Bone marrow (tissue), 2 donors: ENCODE measurements at places on chromosomes 1 and 21.
A peak's percentile ranks its signal among the peaks of the same experiment; 100 is the strongest.

DNA sequence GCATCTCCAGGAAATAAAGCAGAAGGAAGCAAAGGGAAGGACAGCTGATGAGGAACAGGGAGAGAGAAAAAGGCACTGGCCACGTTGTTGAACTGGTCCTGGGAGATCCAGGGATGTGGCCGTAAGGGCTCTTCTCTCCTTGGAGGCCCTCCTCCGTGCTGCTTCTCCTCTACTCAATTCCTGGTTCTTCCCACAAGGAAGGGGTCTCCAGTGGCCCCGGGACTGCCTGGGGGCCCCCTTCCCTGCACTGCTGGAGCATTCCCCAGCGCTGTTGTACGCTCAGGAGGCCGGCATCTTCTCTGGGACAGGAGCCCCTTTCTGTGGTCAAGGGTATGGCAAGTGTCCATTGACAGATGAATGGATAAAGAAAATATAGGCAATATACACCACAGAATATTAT lies 88.5 kb upstream of the TLR5 start:
- DNase-seq = no peak

DNA sequence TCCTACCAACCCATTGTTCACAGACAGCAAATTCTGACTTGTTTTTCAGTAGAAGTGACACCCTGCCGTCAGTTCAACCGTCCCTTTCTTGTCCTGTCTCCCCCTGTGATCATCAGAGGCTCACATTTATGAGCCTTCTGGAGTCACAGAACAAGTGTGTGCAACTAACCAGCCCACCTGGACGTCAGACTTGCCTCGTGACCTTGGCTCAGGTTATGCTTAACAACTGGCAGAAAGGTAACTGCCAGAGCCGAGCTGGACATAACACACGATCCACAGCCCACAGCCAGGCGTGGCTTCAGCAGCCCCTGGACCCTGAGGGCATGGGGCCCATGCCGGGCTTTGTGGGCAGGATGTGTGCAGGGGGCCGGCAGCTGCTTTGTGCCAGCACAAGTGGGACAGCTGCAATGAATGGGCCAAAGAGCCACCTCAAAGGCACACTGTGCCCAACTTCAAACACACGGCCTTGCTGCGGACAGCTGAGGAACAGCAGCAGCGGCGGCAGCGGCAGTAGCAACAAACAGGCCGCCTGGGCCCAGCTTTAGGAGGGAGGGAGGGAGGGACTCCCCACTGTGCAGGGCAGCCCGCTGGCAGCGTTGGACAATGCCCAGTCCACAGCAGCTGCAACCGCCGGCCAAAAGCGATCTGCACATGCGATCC lies 103.9 kb downstream of the ZBTB18 start:
- DNase-seq = no peak

- no peak for DNase-seq
Observed at GRCh38 chr1:84835169-84835568, 57.8 kb downstream of the LPAR3 start.

GRCh38 chr21:16775076-16775475 lies 737.8 kb upstream of the CXADR start:
- DNase-seq = no peak

GRCh38 chr1:214816603-214817002 lies 213.6 kb downstream of the CENPF start:
- DNase-seq = no peak

DNA sequence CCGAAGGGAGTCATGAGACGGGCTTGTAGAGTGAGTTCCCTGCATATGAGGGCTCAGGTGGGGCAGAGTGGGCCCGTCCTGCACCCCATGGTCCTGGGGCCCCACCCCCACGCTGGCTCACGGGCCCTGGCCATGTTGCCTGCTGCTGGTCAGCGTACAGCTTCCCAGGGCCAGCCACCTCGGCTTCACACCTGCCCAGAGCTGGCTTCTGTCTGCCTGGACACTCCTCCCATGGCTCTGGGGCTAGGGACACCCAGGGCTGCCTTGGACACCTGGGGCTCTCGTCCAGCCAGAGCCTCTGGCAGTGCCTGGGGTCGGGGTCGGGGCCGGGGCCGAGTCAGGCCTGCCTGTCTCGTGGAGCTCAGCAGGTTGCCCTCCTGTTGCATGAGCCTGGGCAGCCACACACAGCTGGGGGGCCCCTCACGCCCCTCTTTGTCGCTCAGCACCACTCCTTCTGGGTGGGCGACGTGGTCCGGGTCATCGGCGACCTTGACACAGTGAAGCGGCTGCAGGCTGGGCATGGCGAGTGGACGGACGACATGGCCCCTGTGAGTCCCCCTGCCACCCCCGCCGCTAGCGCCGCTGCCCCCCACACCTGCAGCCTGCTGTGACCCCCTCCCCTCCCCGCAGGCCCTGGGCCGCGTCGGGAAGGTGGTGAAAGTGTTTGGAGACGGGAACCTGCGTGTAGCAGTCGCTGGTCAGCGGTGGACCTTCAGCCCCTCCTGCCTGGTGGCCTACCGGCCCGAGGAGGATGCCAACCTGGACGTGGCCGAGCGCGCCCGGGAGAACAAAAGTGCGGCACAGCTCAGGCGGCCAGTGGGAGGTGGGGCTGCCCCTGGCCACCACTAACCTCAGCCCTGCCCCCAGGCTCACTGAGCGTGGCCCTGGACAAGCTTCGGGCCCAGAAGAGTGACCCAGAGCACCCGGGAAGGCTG lies 5.5 kb upstream of the MMP23B start:
- no peak for DNase-seq

DNA sequence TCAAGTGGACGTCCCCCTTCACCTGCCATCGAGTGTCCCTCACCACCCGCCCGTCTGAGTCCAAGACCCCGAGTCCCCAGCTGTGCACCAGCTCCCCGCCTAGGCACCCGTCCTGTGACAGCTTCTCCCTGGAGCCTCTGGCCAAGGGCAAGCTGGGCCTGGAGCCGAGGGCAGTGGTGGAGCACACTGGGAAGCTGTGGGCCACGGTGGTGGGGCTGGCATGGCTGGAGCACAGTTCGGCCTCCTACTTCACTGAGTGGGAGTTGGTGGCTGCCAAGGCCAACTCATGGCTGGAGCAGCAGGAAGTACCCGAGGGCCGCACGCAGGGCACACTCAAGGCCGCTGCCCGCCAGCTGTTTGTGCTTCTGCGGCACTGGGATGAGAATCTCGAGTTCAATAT lies 63.2 kb downstream of the VWA5B1 start:
- no peak for DNase-seq

DNA sequence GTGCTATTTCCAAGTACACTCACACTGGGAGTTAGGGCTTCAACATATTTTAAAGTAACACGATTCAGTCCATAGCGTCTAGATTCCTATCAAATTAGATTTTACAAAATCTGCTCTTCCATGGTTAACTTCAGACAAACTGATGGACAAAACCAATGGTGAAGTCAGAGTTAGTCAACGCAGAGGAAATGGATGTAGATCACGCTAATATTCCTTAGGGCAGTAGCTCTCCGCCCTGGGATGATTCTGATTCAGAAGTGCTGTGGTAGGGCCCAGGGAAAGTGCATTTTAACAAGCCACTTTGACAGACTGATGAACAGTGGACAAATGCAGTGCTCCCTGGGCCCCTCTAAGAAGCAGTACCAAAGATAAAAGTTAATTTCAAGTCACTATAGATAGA lies 83.2 kb downstream of the HIVEP3 start:
- no peak for DNase-seq

DNA sequence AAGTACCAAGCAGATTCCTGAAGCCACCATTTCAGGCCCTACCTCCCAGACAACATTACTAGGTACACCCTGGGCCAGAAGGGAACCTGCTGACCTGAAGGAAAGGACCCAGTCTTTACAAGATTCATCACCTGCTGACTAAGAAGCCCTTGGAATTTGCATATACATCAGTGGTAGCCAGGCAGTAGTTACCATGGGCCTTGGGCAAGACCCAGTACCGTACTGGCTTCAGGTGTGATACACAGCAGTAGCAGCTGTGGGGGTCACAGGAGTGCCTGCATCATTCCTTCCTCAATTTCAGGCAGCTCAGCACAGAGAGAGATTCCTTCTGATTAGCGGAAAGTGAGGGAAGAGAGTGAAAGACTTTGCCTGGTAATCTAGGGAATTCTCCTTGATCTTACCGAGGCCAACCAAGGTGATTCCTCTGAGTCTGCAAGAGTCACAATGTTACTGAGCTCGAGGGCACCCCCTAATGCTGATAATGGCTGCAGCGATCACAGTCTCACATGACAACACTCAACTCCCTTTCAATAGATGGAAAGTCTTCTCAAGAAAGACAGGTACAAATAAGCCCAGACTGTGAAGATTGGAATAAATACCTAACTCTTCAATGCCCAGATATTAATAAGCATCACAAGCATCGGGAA lies 22.0 kb upstream of the UHMK1 start:
- no peak for DNase-seq

GRCh38 chr1:71766748-71767147 lies 515.6 kb downstream of the NEGR1 start:
- no peak for DNase-seq

DNA sequence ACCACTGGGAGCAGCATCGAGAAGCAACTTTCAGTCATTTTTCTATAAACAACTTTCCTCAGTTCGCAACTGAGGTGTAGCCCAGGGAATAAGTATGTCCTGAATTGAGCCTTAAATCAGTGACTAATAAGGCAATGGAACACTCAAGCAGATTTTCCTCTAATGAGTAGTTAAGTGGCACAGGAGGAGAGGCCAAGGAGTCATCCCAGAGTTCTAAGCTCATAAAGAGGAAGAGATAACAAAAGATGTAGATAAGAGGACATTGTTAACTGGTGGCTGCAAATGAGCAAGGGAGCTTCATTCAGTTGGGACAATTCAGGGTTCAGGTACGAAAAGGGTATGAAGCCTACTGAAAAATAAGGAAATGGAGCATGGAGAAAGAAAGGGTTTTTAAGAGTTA lies 64.5 kb downstream of the LRRC40 start:
- DNase-seq = no peak

DNA sequence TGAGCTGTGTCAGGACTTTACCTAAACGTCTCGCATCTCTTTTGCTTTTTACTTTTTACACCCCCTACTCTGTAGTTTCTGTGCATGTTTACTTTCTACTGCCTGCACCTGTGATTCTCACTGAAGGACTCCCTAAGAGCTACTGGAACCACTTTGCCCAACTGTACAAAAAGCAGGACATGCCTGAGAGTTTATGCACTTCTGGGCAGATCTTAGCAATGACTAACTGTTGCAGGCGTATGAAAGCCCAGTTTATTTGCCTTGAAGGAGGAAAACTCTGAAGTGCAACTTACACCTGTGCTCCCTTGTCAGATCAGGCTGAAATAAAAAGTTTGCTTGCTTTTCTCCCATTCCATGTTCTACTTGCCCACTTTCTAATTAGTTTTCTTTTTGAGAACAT lies 467.0 kb upstream of the USP24 start:
- no peak for DNase-seq

DNA sequence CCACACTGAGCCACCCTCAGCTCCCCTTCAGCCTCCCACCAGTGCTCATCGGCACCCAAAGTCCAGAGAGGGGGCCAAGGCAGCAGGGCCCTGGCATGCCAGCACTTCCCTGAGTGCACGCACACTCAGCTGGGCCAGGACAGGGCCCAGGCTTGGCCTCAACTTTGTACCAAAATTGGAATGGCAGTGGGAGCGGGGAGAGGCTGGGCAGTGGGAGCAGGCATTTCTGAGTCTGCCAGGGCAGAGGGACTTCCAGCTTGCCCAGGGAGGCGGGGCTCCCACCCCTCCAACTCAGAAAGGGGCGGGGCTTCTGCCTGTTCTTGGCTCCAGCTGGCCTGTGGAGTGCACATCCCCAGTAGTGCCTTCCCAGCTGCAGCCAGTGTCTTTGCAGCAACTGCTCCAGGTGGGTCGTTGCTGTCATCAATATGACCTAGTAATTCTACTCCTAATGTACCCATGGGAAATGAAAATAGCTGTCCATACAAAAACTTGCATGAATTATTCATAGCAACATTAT lies 10.3 kb upstream of the SNX7 start:
- no peak for DNase-seq

DNA sequence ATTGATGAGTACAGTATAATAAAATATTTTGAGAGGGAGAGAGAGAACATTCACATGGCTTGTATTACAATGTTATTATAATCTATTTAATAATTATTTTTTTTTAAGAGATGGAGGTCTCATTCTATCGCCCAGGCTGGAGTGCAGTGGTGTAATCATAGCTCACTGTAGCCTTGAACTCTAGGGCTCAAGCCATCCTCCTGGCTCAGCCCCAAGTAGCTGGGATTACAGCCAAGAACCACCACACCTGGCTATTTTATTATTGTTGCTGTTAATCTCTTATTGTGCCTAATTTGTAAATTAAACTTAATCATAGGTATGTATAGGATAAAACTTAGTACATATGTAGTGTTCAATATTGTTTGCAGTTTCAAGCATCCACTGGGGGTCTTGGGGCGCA lies 57.8 kb downstream of the HS2ST1 start:
- DNase-seq = no peak

- no peak for DNase-seq
Observed at GRCh38 chr21:41499920-41500319, 8.0 kb downstream of the TMPRSS2 start.

- peak; percentile 100 for DNase-seq
Observed at GRCh38 chr1:2133039-2133878, 61.3 kb downstream of the FAAP20 start.

DNA sequence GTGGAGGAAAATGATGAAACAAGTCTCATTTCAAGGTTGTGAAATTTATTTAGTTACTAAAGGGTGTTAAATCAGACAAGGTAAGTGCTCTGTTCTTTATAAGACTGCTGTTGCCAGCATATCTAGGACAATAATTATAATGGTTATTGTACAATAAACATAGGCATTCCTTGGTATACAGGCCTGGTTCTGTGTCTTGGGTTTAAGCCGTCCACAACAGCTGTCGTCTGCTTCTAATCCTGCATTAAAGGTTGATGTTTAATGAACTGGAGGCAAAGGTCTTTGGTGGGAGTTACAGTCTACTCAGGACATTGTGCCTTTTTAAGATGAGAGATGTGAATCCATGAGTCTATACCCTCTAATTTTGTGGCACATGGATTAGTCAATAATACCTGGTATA lies 23.4 kb upstream of the FMO4 start:
- DNase-seq = no peak

DNA sequence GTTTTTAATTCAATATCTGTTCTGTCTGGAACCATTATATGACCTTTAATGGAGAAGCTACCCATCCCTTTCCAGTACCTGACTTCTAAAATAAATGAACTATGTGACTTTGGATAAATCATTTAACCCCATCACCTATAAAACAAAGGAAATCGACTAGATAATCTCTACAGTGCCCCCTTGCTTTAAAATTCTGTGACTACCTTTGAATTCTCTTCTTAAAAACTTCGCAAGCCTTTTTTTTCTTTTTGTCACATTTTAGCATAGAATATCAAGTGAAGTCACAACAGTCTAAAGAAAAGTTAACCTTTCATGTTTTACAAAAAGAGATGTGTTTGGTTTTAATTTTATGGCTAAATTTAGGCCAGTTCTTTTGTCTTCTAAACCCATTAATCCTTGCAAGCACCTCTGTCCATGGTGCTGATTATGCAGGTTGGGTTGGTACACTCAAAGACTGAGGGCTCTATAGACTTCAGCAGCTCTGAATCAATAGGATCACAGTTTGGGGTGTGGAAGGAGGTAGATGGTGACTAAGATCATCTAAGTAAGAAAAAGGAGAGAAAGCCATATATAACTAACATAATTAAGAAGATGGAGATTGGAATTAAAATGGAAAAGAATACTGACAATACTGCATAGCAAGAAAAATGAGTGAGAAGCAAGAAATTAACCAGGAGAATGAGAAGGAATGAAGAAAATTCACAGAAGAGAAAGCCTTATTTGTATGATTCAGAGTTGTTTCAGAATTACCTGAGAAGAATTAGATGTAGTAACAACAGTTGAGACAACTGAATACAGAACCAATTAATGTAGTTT lies 59.2 kb downstream of the TBX15 start:
- no peak for DNase-seq

- no peak for DNase-seq
Observed at GRCh38 chr1:219294251-219294650, 120.6 kb downstream of the LYPLAL1 start.

GRCh38 chr1:156832434-156832833 lies 15.8 kb upstream of the SH2D2A start:
- no peak for DNase-seq
